ENCODE measurements at places on chromosomes 4 and X.

DNA sequence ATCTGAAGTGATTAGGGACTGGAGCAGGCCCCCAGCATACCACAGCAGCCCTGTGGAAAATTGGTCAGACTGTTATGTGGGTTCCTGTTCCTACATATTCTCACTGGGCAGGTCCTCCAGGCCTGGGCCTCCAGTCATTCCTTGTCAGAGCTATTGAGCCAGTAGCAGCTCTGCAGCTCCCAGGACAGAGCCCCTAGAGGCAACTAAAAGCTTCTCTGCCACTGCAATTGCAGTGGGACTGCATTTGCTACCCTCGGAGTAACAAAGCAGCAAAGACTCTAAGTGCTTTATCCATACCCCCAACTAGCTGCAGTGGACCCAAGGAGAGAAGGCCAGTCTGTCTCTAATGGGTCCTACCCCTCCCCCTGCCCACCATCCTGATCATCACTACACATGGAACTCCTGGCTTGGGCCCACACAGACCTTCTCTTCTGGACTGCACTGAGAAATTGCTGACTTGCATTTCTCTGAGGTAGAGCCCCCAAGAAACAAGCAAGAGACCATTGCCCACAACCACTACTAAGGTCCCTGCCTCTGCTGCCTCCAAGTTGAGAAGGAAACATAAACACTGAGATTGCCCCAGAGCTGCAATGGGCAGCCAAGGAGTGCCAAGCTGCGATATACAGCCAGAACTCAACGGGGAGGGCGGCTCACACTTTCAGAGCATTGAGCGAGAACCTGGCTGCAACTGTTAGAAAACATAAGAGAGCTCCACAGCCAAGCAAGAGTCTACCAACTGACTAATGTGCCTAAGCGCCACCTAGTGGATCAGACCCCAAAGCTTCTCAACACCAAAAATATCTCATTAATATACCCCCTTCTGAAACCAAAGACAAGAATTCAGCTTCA lies 738.7 kb upstream of the NDST4 start:
- no peak for DNase-seq

DNA sequence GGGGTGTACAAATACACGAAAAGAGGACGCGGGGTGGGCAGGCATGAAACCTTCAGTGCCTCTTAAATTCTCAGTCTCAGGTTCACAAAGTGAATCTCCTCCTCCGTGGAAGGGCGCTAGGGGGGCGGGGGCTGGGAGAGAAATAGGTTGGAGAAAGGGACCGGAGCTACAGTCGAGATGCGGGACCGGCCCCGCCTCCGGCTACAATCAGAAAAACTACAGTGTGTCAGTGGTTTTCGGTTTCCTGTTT lies 3.4 kb downstream of the MAML3 start:
- no peak for DNase-seq

GRCh38 chrX:18664947-18665346 lies 7.0 kb downstream of the RS1 start:
- DNase-seq: no peak

DNA sequence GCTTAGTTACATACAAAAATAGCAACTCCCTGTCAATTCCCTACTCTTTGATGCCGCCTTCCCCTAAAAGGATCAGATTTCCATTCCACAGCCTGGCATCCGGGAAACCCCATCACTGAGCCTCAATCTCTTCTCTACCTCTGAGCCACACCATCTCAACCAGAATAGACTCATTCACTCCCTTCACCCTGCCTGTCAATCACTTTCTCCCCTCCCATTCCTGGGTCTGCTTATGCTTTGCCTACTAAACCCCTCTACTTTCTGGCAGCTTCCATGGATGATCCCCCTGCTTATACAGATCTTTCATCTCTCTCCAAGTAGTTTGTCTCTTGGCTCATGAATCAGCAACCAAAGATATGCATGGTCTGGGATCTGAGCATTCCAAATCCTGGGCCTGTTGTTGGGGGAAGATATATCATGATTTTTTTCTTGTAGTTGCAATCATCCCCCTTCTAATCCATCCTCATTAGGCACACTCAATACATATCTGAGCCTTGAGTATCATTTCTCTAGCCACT lies 2.6 kb downstream of the AMER1 start:
- DNase-seq: no peak

GRCh38 chr4:72031868-72032608 lies at the start of gene NPFFR2:
Gene NPFFR2, plus strand, starts transcription at chr4:72032000. Its CDS starts 96,592 bp downstream, at chr4:72128592.
- DNase-seq: peak; percentile 11

- DNase-seq: no peak
Observed at GRCh38 chrX:4825550-4825949, 1112.1 kb upstream of the PRKX start.

- DNase-seq: no peak
Observed at GRCh38 chrX:9429767-9430166, 35.1 kb upstream of the TBL1X start.

Measured in pulmonary artery endothelial cell (primary cell).